ENCODE measurements at places on chromosomes 7 and 10.

GRCh38 chr7:129797214-129797789 is 155.5 kb downstream of the UBE2H start:
- no peak for DNase-seq

DNA sequence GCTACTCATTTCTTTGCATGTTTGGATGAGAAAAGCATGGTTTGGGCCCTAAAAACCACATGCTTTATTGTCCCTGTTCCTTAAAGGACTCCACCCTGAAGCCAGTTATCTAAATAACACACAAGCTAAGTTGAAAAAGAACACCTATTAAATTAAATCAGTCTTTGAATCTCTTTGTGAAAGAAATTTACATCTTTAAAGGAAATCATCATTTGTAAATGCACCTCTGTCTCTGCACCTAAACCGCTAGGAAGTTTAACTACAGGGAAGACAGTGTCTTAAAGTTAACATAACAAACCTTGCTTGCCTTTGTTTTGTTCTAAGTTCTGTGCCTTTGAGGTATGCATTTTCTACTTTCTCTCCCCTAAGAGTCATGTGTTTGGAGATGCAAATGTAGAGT is 52.6 kb downstream of the HTR7 start:
- no peak for DNase-seq

DNA sequence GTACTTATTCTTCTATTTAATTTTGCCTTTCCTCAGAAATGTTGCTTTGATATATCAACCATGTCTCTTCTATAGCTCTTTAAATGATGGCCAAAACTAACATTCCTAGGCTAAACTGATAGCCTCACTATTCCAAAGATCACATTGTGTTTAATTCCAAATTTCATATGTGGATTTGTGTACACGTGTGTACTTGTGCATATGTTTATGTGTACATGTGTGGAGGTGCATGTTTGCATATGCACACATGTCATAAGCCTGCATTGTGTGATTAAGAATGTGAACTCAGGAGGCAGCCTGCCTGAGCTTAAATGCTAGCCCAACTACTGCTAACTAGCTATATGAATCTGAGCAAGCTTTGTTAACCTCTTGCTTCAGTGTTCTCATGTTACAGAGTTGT is 426.5 kb downstream of the GFRA1 start:
- no peak for DNase-seq

- no peak for DNase-seq
These were observed 213.7 kb downstream of the GFRA1 start for GRCh38 chr10:116059320-116059719.

DNA sequence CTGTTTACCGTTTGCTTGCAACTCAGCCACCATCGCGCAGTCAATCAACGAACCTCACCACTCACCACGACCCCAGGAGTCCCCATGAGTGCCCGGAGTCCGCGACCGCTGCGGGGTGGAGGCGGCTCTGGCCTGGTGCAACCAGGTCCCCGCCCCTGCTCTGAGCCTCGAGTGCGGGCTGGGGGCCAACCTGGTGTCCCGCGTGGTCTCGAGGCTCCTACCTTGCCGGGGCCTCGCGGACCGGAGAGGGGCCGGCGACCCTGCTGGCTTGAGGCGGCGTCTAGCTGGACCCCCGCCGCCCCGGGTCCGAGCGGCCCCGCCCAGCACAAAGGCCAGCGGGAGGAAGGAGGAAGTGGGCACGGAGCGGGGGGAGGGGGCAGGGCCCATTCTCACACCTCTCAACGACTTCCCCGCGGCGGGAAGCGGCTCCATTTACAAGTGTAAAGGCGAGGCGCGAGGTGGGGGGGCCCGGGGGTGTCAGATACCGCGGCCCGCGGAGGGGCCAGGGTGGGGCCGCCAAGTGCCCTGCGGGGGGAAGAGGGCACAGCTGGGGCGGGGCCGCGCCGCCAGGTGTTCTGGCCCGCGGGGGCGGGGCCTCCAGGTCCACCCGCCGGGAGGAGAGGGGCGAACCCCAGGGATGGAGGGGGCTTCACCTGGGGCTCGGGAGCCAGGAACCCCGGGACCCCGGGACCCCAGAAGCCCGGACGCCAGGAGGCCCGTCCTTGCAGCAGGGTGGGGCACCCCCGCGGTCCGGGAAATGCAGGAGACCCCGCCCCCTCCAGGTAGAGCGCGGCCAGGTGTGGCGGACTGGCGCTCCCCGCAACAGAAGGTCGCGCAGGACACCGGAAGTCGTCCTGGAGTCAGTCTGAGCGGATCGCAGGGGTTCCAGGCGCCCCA is 8.6 kb downstream of the CTBP2 start:
- DNase-seq: no peak

- DNase-seq: no peak
These were observed 331.6 kb downstream of the GFRA1 start for GRCh38 chr10:115941361-115941771.
